Pancreas (tissue), 10 donors: ENCODE measurements at places on chromosomes 6 and 20. TPM values are rescaled to one million over a fixed set of nuclear protein-coding genes. Genes with fewer than 3 reads are reported as not detected.

DNA sequence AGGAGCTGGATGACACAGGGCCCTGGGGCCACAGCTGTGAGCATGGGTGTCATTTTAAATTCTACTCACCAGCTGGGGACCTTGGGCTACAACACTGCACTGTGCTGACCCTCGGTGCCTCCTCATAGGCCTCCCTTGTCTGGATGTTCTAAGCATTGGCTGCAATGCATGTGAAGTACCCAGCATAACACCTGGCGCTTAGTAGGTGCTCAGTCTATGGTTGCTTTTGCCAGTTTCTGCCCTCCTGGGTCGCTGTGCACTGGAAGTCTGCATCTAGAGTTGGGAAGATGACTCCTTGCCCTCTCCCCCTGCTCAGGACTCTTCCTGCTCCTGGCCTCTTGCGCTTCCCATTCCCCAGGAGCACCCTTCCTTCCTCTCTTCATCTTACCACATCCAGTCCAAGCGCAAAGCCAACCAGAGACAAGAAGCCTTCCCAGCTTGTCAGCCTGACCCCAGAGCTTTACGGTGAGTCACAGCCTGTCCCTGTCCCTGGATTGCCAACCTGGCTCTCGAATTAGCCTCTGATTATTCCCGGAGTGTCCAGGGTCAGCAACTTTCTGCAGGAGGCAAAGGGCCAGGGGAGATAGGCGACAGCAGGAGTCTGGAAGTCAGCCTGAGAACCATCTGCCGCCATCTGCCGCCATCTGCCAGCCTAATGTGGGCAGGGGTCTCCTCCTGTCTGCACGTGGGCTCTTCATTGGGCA, 8.8 kb downstream of the SLC13A3 start:
- DNase-seq = no peak

- no peak for DNase-seq
Observed at GRCh38 chr6:56902641-56903464, 52.1 kb upstream of the BEND6 start.

- no peak for DNase-seq
Observed at GRCh38 chr6:22045261-22045912, 251.4 kb downstream of the PRL start.

DNA sequence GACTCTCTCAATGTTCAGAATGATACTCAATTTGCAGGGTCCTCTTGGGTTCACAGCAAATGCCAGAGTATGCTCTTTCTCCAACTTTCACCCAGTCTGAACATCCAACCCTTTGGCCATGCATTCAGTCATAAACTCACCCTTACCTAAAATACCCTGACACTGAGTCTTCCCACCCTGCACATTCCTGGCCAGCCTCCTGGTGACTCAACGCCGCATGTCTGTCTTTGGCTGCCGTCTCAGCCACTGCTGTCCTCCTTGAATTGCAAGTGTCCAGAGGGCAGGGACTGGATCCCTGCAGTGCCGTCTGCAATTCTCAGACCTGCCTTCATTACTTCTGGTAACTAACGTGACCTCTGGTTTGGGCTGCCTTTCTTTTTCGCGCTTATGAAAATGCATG, 593.4 kb downstream of the QKI start:
- no peak for DNase-seq

DNA sequence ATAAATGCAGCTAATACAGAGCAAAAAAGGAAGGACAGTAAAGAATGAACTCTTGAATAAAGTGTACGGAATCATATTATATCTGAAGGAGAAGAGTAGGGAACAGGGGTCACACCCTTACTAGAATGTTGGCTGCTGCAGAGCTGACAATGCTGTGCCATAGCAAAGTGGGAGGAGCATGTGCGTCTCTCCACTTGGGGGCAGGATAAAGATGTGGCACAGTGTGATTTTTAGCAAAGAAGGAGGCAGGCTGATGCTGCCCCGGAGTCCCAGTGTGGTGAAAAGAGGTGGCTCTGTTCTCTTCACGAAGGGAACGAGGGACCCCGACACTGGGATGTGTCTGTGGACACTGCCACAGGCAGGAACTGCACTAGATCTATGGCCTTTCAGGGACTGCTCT, 67.5 kb downstream of the INSM1 start:
- DNase-seq = no peak

GRCh38 chr6:81894788-81895271, 142.3 kb upstream of the TENT5A start:
- no peak for DNase-seq

DNA sequence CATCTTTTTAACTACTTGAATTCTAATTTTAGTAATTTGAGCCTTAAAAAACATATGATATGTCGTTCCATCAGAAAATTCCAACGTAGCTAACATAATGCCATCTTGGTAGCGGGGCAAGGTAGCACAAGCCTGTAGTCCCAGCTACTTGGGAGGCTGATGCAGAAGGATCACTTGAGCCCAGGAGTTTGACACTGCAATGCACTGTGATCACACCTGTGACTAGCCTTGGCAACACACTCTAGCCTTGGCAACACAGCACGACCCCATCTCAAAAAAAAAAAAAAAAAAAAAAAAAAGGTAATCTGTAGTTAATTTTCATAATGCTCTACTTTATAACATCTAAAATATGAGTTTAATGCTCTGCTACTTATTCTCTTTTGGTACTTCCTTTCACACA, 6.7 kb downstream of the BCLAF1 start:
- DNase-seq = no peak

GRCh38 chr20:47315339-47316056, 41.0 kb downstream of the ZMYND8 start:
- DNase-seq = peak; percentile 24

- no peak for DNase-seq
Observed at GRCh38 chr6:107082045-107082444, 33.3 kb downstream of the BEND3 start.

DNA sequence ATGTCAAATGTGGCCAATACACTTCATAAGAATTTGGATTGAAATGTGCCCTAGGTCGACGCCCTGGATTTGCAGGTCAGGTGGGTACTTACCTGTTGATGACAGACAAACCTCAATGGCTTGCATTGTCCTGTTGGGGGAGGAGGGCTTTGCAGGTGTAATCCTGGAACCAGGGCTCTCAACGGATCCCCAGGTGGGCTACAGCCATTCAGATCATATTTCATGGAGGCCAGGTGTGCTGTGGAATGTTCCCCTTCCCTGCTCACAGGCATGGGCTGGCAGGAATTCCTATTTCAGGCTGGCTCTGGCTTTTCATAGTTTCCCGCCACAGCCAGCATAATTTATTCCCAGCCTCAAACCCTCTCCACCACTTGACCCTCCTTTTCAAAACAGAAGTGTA, 254.7 kb downstream of the SMOC2 start:
- DNase-seq = no peak

GRCh38 chr6:17486680-17487079, 93.3 kb downstream of the CAP2 start:
- DNase-seq = no peak

GRCh38 chr6:64815718-64816117, 891.3 kb downstream of the EYS start:
- no peak for DNase-seq

- DNase-seq = no peak
Observed at GRCh38 chr6:20118892-20119291, 93.4 kb downstream of the MBOAT1 start.

GRCh38 chr6:6747371-6747770, 158.9 kb downstream of the LY86 start:
- no peak for DNase-seq

DNA sequence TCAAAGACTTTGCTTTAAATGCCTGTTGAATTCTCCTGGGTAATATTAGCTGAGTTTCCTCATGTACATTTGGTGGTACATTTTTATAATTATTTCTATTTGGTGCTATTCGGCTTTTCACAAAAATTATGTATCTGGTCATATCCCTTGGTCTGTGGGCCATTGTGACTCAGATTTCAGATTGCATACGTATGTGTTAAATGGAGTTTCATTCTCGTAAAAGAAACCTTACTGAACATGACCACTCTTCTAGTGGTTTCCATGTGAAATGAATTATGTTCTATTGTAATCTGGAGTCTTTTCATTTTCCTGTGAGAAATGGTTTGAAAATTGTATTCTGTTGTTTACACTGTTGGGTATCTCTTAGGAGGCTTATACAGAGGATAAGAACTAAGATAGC, 386.2 kb upstream of the FLRT3 start:
- DNase-seq = no peak

DNA sequence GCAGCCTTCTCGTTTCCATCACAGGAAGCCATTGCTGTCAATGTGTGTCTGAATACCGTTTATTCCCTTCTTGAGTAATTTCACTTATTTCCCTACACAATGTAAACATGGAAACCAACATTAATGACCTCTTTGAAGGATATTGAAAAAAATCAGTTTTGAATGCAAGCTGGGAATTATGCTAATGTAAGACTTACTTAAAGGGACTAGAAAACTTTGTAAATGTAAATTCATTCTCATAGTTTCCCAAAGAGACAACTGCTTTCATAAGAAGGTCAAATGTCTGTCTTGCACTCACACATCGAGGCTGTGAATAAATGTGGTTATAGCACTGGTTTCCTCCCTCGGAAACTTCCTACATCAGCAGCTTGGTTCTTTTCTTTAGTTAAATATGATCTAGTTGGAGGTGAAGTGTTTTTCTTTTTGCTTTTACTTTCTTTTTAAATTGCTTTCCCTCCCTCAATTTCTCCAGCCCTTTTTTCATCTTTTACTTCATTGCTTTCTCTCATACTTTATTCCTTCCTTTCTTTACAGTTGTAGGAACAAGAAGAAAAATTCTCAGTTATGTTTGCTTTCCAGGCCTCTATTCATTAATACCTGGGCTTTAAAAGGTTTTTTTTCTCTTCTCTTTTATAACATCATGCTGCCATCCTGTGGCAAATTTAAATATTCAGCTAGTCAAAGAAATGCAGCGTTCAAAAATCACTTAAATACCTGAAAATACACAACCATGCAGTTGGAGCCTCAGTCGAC, 108.3 kb downstream of the TNFAIP3 start:
- DNase-seq = no peak

- no peak for DNase-seq
Observed at GRCh38 chr6:140044626-140045025, 670.2 kb upstream of the CITED2 start.

GRCh38 chr6:148700047-148700715, 46.6 kb upstream of the UST start:
- no peak for DNase-seq

GRCh38 chr20:9677100-9677623, 161.7 kb downstream of the PAK5 start:
- DNase-seq = no peak

- no peak for DNase-seq
Observed at GRCh38 chr6:42315259-42315990, 97.8 kb upstream of the MRPS10 start.

DNA sequence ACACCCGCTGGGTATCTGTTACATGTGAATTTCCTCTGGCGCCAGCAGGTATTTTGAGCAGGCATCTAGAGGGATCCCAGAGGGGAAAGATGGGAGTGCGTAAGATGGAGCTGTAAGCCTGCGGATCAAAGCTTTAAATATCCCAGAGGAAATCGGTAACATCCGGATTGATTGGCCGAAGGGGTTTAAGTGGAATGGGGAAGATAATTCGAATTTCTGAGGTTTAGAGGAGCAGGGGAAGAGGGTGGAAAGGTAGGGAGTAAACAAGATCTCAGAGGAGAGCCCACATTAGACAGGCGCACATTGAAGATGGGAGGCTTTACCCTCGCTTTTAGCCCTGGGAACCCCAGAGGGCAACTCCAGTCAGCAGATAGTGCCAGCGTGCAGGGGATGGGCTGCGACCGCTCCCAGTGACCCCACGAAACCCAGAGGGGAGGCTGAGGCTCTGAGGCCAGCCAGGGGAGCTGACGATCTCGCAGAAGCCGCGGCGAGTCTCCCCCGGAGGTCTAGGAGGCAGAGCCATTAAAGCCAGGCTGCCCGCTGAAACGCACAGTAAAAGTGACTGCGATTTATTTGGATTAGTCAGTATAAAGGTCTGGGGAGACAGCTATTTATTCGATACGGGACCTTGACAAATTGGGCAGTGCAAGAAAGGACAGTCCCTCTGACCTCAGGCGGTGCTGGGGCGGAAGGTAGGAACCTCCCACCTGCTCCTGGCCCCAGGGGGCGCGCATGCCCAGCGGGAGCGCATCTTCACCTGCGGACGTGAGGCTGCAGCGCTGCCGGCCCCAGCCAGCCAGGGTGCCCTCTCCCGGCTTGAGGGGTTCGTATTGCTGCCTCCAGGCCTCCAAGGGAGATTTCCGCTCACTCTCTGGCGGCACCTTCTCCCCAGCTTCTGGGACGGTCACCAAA, 34.3 kb upstream of the TCF21 start:
- peak; percentile 61 for DNase-seq

GRCh38 chr6:46376562-46377061, 114.6 kb downstream of the RCAN2 start:
- no peak for DNase-seq

DNA sequence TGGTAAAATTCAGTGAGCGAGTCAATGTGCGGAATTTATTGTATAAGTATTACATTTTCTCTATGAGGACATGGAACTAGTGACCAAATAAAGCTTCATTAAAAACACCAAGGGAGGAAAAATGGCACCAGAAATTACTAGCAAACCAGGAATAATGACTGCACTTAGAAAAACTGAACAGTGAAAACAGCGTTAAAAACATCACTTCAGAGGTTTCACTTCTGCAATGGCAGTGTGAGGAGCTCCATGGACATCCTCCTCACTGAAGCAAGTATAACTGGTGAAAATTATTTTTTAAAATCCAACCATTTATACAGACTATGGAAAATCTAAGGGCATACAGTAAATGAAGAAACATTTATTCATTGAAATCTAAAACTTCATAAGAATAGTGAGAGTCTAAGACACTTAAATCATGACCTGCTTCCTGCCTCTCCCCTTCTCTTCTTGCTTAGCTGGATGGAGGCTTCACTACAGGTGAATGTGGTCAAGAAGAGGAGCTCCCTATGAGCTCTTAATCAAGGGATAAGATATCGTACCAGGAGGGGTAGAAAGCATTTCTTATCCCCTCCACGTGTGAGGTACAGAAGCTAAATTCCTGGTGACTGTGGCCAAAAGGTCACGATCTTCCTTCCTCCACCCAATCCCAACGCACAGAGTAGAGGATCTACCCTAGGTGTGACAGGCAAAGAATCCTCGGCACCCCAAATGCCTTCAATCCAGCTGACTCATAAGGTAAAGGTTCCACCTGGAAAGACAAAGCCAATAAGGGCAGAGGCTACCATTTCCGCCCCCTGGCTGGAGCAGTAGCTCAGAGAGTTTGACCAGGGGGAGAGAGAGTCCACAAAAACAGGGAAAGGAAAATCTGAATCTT, 12.3 kb upstream of the ASF1A start:
- DNase-seq = no peak

GRCh38 chr6:31081872-31082271, 30.5 kb downstream of the C6orf15 start:
- no peak for DNase-seq

GRCh38 chr20:57601211-57601570, 19.0 kb downstream of the ZBP1 start:
- no peak for DNase-seq

The KCNQ5 gene
- 0.20 TPM for total RNA-seq

The CRIP3 gene
- total RNA-seq = 0.75 TPM

The ANKRD66 gene
- total RNA-seq = not detected

The HLA-E gene
- total RNA-seq = 74.1 TPM

The EFCAB8 gene
- total RNA-seq = 0.19 TPM

The ESR1 gene
- 0.43 TPM for total RNA-seq

The B3GALT4 gene
- 5.4 TPM for total RNA-seq

The CST5 gene
- 0.23 TPM for total RNA-seq

The MEI4 gene
- 0.58 TPM for total RNA-seq

The SLC35D3 gene
- total RNA-seq = 0.56 TPM

The ZSWIM1 gene
- total RNA-seq = 3.0 TPM

The LTA gene
- total RNA-seq = 1.3 TPM
